ENCODE measurements at places on chromosomes 1 and 21.

DNA sequence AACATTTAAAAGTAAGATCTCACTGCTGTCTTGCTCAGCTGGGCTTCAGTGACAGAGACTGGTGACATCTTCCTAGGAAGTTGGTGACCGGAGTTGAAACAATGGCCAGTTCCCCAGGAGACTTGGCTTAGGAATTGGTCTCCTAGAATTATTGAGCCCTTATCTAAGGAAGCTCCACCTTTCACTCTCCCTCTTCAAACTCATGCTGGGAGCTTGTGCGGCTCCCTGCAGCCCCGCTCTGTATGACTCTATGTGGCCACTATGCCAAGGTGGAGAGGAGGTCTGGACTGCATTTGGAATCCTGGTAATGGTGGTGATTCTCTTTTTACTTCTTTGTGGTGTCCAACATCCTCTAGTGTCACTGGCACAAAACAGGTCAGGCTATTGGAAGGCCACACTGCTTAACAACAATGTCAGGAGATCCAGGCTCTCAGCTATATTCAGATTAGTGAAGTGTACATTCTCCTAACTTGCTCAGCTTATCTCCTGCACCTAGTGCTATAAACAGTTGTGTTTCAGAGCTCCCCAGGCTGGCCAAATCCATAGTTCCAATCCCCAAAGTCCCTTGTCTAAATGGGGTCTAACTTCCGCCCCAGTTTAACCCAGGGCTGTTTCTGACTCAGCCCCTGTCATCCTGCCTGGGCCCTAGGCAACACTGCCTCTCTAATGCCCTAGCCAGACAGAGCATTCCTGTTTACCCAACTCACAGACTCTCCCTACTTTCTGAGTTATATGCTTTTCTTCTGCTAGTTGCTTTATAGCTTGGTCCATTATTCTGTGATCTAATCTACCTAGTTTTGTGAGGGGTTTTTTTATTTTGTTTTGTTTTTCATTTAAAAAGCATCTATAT, 18.3 kb downstream of the ATP2B4 start:
- DNase-seq: no peak

- DNase-seq: no peak
Observed at GRCh38 chr1:197066719-197067456, at the start of gene F13B. F13B (minus strand) TSS chr1:197067260; CDS start chr1:197067223, 37 bp downstream.

DNA sequence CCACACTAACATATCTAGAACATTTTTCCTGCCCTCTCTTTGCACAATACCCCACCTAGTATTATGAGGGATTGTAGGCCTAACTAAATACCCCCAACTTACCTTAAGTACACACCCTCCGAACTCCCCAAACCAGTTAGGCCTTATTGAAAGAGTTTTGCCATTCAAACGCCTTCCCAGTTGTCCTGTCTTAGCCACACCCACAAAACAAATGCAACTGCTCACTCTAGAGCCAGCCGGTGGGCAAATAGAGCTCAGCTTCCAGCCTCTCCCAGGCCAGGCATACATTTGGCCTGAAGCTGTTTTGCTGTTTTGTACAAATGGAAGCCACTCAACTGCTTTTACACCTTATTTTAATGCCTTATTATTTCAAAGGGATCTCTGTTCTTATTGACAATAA, 224.2 kb upstream of the RUNX1 start:
- no peak for DNase-seq

- no peak for DNase-seq
Observed at GRCh38 chr1:2019172-2019543, at the start of gene GABRD. GABRD (plus strand) TSS chr1:2019345; CDS start chr1:2019424, 79 bp downstream.

DNA sequence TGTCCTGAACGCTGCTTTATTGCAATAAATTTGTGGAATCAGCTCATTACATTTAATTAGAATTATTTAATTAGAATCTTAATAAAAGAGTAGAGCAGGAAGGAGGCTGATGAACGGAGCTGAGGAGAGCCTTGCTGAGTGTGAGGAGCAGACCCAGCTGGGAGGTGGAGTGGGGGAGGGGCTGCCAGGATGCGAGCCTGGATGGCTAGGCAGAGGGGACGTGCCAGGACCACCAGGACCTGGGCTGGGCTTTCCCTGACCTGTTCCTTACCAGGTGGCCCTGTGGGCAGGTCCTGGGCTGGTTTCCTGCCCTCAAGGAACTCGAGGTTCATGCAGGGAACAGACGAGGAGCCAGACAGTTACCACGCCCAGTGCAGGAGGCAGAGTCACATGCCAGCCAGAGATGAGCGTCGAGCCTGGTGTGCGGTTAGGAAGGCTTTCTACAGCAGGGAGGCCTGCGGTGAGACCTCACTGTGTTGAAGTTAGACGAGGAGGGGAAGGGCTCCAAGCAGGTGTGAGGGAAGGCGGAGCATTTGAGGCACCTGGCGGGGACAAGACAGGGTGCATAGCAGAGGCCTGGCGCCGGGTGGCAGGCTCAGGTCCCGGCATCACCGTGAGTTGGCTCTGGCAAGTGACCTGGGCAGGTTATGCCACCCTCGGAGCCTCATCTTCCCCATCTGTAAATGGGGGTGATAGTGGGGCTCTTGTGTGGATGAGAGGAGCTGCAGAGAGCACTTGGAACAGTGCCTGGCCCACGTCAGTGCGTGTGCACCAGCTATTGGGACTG, 33.9 kb downstream of the LDLRAP1 start:
- DNase-seq: no peak

DNA sequence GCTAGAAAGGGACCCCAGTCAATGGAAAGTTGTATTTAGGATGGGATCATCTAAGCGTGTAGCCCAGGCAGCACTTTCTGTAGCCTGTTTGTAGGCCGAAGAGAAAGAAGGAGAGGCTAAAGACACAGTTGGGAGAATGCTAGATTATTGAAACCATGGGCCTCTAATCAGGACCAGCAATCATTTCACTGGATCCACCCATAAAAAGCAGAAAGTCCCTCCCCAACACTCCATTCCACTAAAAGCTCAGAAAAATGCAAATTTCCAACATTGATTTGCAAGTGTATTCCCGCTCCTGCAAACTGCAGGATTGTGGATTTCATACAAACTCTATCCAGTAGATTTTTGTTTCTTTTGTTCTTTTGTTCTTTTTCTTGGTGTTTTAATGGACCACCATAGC, 51.2 kb upstream of the FMOD start:
- DNase-seq: no peak

- DNase-seq: peak; percentile 69
Observed at GRCh38 chr1:96966536-96967138, 245.1 kb downstream of the PTBP2 start.

Data from inflammatory macrophage (primary cell).